Peyer's patch (tissue), 4 donors: ENCODE measurements at places on chromosomes 16 and 17.

GRCh38 chr17:45900136-45900535 is 5.8 kb downstream of the MAPT start:
- no peak for DNase-seq

- DNase-seq, result no peak
Measured at GRCh38 chr17:66354981-66355380, 52.6 kb downstream of the PRKCA start.

DNA sequence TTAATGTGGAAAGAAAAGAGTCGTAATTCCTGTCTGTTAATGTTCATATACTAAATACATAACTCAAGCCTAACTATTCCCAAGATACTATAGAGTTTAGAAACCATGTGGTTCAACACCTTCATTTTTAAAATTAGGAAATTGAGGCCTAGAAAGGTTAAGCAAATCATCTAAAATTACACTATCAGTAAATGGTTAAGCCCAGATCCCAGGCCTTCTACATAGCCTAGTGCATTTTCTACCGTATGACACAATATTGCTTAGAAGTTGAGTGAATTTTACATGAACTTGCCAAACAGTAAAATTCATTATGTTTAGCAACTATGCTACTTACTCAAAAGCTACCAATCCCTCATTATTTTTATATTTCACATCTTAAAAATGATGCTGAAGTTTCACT is 6.8 kb downstream of the NACA2 start:
- DNase-seq, result no peak

GRCh38 chr16:70380919-70381603 is 34.4 kb downstream of the DDX19A start:
- DNase-seq, result peak; percentile 98

- no peak for DNase-seq
Measured at GRCh38 chr16:26395700-26396099, 671.0 kb upstream of the C16orf82 start.

- DNase-seq, result no peak
Measured at GRCh38 chr16:29226782-29227181, 179.7 kb downstream of the NPIPB11 start.

DNA sequence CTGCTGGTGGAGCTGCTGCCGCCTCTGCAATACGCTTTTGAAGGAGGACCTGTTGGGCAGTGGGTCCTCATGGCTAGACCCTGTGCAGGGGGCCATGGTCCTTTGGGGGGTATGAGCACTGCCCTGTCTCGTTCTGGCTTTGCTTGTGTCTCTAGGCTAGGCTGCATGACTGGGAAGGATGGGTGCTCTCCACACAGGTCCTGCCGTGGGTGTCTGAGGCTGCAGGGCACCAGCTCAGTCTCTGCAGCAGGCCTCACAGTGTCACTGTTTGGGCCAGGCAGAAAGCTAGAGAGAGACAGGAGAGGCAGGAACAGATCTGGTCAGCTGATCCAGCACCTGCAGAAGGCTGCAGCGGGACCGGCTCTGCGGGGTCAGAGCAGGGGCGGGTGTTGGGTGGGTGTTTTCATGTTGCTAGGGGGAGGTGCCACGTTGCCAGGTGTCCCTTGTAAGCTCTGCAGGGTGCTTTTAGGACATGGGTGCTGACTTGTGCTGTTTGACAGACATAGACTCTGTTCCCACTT is 111.4 kb downstream of the SNX29 start:
- no peak for DNase-seq

DNA sequence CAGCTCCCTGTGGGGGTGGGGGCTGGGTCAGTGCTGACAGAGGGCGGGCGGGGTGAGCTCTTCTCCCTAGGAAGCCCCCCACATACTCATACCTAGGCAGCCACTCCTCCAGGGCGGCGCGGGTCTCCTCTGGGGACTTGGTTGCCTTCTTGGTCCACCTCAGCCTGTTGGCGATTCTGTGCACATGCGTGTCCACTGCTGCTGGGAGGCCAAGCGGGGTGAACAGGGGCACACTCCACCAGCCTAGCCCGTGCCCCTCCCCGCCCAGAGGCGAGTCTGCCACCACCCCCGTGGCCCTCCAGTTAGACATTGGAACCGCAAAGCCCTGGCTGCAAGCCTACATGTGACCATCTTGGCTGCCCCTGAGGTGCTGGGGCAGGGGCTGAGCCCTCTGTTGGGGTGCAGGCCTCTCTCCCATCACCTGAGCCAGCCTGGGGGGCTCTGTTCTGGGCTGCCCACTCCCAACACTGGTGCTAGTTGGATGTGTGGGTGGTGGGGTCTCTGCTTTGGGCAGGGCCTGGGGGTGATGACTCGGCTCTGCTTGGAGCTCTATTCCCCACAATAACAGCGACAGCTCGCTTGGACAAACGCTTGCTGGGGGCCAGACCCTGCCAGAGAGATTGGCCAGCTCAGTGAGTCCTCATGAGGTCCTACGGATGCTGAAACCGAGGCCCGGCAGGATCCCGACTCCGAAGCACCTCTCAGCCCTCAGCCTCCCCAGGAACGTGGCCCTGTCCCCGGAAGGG is 7.4 kb downstream of the NTHL1 start:
- DNase-seq, result no peak

DNA sequence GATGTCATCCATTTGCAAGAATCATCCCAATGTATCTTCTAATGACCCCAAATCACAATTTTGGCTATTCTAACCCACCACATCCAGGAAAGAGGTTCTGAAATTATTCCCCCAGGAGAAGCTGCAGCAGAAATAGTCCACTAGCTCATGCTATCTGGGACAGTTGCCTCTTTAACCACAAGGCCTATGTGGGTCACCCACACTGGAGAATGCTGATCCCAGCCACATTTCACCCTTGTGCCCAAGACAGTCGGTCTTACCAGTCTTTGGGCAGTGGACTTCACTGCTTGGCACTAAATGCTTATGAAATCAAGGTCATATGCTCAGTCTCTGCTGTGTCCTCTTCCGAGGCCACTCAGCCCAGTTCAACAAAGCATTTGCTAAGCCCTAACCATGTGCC is 27.0 kb downstream of the ABCC12 start:
- peak; percentile 4 for DNase-seq

DNA sequence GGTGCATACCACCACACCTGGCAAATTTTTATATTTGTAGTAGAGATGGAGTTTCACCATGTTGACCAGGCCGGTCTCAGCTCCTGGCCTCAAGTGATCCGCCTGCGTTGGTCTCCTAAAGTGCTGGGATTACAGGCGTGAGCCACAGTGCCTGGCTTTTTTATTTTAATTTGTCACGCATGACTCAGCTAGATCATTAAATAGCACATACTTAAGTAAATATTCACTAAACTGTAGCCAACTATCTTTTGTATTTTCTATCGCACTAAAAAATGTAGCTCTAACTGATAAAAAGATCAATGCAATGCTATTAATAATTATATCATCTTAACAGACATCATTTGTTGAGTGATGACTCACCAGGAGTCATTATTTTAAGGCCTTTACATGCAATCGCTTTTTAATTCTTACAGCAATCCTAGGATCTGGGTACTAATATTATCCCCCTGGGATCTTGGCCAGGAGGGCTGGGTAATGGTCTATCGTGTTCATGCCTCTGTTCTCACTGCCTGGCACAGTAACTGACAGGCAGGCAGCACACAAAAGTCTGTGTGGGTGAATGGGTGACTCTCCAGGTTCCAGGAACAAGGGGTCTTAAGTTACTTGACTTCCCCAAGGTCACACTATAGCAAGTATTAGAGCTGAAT is 693.5 kb upstream of the EEF2KMT start:
- no peak for DNase-seq

DNA sequence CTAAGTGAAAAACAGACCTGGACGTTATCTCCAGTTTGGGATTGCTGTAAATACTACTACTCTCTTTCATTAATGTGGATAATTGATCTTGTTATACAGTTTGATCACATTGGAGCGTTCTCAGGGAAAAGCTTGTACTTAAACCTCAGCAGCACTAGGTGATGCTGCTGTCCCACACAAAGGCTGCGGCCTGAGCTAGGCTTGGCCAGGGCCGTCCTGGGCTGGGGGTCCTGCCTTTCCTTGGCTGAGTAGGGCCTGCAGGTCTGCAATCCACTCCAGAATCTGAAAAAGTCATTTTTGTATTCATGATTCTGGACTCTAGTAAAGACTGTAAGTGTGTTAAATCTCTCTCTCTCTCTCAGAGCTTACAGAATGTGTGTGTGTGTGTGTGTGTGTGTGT is 23.7 kb upstream of the PMFBP1 start:
- no peak for DNase-seq

- no peak for DNase-seq
Measured at GRCh38 chr16:28180655-28181460, 30.9 kb downstream of the XPO6 start.

DNA sequence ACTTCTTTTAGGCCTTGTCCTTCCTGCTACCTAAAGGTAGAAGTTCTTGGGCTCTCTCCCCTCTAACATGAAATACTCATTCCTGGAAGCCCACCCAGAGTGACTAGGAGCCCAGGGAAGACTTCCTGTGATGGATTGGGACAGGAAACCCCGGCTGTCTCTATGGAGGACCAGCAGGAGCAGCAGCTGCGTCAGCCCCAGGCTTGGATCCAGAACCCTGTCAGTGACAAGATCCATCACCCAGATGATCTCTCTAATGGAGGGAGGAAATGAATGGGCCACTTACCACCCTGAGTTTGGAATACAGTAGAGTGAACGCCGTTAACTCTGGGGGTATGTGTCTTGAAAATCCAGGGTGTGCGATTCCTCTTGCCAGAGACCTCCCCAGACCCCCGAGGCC is 195.7 kb upstream of the WSCD1 start:
- DNase-seq, result no peak

GRCh38 chr16:49352892-49353291 is 20.7 kb upstream of the C16orf78 start:
- DNase-seq, result no peak

GRCh38 chr16:30837904-30838303 is 50.9 kb upstream of the ZNF629 start:
- DNase-seq, result no peak

DNA sequence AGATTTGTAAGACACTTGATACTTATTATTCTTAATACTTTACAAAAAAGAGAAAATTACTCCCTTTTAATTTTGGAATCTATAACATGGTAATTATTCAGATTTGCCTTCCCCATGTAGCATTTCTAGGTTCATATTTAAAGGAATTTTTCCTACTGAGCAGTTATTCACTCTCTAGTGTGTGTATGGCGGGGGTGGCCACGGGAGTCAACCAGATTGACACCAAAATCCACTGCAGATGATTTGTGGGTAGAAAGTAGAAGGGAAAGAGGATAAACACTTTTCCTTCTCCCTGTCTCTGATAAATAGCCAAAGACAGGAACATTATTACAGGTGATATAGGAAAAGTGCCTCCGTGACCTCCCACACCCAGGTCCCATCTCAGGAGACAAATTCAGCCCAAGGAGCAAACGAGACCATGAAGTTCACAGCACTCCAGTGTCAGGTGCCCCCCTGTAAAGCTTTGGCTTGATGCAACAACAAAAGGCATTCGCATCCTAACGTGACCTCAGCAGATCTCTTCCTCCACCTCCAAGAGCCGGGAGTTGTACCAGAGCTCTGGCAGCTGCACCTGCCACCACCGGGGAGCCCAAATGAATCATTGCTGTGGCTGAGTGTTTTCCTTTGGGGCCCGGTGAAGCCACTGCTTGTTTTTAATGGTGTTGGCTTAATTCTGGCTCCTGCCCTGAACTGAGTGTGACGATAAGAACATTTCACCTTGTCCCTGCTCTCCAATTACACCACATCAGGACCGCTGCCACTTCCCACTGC is 92.7 kb upstream of the NOL11 start:
- DNase-seq, result no peak

- no peak for DNase-seq
Measured at GRCh38 chr17:51245535-51245934, 14.3 kb downstream of the MBTD1 start.

GRCh38 chr17:67833946-67834631 is 8.8 kb downstream of the BPTF start:
- no peak for DNase-seq

DNA sequence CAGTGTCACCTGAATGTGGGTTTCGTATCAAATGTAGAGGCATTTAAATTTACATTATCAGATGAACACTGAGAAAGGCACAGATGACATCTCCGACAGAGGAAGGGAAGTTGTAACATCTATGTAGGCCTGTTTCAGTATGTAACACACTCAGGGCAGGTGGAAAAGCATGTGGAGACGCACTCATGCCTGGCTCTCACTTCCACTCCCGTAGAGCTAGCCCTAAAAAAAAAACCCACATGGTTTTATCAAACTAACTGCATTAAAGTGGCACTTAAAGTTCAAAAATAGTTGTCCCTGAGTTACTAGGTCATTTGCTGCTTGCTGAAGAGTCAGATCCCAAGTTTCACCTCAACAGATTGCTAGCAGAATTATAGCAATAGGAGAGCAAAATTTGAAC is 6.1 kb upstream of the ANKFY1 start:
- DNase-seq, result no peak

GRCh38 chr16:85844786-85845185 is 45.3 kb downstream of the COX4I1 start:
- no peak for DNase-seq

DNA sequence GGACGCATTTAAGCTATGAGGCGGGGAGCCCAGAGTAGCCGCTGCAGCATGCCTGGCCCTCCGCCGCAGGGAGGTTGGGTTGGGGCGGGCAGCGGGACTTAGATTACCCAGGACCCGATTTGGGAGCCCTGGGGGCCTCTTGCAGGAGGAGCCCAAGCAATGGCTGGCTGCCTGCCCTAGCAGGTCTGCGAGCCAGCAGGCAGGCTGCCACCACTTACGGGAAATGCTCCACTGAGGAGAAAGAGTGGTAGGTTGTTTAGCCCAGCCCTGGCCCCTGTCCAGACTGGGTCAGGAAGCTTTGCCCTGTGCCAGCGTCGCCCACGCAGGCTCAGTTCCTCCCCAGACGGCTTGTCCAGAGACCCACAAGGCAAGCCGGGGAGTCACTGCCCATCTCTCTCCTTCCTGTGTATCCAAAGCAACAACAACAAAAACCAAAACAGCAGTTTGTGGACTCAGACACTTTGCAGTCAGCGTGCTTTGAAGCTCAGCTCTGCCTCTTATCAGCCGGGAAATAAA is 10.3 kb upstream of the TVP23A start:
- DNase-seq, result peak; percentile 35

DNA sequence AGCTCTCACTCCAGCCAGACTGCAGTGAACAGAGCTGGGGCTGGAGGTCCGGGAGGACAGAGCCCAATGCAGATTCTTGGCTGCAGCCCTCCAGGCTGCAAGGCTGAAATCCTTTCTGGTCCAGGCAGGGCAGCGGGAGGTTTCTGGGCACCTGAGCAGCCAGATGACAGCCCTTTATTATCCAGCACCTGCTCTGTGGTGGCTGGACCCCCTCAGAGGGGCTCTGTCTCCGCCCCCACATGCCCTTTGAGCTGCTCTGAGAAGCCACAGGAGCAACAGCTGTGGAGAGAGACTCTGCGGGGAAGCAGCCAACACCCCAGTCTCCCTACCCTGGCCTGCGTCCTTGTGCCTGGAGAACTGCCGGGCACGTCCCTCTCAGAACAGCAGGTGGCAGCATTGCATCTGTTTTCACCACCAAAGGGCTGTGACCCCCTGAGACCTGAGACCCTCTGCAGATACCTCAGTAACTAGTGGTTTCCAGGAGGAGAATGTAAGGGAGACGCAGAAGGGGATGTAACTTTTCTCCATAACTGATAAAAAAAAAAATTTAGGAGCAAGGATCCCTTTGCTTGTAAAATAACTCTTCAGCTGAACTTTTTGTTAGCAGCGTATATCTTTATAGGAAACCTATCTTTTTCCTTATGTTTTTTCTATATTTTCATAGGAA is 3.7 kb upstream of the CNP start:
- peak; percentile 77 for DNase-seq
